ENCODE measurements at places on chromosomes 13 and 19. TPM values are rescaled to one million over a fixed set of nuclear protein-coding genes. Genes with fewer than 3 reads are reported as not detected.

DNA sequence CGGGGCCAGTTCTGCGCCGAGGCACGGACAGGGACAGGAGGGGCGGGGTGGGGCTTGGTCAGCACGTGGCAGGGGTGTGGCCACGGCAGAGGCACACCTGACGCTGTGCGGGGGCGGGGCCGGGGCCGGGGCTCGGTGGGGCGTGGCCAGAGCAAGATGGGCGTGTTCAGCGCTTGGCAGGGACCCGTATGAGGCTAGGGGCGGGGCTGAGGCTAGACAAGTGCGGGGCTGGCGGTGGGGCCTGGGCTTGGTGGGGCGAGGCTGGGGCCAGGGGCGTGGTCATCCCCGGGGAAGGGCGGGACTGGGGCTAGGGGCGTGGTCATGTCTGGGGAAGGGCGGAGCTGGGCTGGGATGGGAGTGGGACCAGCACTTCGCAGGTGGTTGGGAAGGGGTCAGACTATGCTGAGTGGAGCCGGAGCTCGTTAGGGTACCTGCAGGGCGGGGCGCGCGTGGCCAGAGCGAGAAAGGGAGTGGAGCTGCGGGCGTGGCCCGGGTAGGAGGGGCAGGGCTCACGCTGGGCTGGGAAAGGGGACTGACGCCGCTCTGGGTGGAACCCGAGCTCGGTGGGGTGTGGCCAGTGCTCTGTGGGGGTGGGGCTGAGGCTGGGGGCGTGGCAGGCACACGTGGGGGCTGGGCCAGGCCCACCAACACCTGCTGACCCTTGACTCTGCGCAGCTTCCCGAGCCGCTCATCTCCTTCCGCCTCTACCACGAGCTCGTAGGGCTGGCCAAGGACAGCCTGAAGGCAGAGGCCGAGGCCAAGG is 12.8 kb downstream of the POLR2E start:
- DNase-seq = no peak

DNA sequence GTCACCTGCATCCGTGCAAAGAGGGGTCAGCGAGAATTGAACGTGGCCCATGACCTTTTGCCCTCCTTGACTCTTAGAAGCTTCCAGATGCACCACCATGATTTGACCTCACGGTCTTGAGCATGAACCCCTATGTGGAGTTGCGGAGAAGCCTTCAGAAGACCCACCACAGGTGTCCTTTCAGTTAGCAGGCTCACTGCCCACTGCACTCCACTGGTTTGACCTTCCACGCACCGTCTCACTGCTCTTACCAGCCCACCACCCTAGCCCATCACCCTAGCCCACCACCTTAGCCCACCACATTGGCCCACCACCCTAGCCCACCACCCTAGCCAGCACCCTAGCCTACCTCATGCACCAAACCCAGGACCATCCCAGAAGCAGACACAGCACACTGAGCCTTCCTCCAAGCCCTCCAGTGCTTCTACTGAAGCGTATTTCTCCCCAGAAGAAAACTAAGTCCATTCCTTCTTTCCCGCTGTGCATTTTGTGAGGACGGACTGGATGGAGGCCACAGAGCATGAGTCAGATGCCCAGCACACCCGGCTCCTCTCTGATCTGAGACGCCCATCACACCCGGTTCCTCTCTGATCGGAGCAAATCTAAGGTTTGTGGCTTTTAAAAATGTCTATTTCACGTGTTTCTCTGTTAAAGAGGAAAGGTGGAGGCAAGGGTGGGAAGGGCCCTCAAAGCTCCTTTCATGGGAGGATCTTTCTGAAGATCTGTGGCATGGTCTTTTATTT is 45.8 kb downstream of the SOX1 start:
- DNase-seq = peak; percentile 32

DNA sequence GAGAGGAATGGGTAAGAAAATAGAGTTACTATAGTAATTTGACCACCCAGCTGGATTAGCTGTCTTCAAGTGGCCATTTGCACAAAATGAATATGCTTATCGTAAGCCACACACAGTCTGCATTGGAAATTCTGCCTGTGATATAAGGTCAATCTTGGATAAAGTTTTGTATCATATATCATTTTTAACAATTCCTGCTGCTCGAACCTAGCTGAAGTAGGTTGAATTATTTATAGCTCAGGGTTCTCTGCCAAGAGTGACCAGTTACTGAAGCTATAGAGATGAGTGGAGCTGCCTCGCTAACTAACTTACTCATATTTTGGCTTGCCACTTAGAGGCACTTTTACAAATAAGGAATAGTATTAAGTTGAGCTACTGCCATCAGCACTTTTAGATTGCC is 220.9 kb downstream of the RGCC start:
- no peak for DNase-seq

DNA sequence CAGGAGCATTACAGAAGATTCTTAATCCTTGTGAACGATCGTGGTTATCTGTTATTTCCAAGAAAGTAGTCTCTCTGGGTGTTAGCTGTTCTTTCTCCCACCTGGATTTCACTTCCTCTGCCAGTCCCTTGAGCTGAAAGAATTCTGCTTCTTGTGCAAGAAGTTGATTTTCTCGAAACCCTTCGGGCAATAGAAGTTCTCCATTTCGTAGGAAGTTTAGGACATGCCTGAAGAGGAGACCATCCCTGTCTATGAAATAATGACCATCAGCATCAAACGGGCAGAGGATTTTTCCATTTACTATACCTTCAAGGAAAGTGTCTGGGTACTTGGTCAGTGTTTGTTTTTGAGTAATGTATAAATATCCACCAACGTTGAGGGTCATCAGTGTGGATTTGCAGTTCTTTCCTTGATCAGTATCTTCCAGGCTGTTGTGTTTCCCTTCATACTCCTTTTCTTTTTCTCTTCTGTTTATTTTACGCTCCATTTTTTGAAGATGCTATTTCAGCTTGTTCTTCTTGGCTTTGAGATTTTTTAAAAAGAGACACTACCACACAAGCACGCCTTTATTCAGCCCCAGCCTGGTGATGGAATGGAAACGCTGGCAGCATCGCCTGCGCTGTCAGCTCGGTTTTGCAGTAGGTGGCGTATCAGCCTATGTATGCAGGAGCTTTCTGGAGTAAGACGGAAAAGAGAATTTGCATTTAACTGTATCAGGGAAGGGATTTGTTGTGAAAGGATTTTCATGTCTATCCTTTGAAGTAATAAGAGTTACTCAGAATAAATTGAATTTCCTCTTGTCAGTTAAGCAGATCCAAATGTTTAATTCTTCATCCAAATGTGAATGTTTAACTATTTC is 6.5 kb downstream of the KCTD4 start:
- no peak for DNase-seq

GRCh38 chr13:88585861-88586260 is 914.7 kb downstream of the SLITRK5 start:
- DNase-seq = no peak

DNA sequence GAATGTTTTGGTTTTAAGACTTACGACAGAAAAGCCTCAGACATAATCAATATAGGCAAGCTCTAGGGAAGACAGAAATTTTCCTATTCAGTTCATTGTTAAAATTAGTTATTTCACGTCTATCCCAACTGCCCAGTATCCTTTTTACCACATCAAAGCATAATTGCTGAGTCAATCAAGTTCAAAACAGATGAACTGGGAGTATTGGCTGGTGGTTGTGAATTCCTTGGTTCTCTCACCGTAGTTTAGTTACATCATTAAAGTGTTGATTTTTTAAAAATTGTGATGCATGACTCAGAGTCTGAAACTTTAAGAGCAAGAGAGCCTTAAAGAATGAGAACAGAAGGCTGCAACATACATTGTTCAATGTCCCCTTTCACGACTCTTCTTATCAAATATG is 143.3 kb upstream of the FREM2 start:
- DNase-seq = no peak

GRCh38 chr13:46831588-46832194 is 34.7 kb upstream of the ESD start:
- no peak for DNase-seq

GRCh38 chr19:2590630-2591399 is 111.7 kb downstream of the GNG7 start:
- DNase-seq = no peak

DNA sequence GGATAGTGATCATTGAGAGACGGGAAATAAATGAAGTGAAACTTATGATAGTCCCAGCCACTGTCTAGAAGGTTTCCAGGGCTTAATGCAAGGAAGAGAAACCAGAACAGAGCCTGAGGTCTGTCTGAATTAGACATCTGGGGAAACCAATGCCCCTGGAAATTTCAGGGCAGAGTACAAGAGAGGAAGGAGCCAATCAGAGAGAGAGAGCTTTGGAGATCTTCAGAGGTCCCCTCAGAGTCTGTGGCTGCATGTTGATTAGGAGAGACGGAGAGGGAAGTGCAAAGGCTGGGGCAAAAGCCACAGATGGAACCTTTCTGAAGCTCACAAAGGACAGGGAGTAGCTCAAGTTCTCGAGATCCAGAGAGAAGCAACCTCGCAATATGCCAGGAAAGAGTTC is 378.0 kb downstream of the DNAJC15 start:
- no peak for DNase-seq

- no peak for DNase-seq
Measured at GRCh38 chr19:20669263-20669662, 7.9 kb upstream of the ZNF626 start.

DNA sequence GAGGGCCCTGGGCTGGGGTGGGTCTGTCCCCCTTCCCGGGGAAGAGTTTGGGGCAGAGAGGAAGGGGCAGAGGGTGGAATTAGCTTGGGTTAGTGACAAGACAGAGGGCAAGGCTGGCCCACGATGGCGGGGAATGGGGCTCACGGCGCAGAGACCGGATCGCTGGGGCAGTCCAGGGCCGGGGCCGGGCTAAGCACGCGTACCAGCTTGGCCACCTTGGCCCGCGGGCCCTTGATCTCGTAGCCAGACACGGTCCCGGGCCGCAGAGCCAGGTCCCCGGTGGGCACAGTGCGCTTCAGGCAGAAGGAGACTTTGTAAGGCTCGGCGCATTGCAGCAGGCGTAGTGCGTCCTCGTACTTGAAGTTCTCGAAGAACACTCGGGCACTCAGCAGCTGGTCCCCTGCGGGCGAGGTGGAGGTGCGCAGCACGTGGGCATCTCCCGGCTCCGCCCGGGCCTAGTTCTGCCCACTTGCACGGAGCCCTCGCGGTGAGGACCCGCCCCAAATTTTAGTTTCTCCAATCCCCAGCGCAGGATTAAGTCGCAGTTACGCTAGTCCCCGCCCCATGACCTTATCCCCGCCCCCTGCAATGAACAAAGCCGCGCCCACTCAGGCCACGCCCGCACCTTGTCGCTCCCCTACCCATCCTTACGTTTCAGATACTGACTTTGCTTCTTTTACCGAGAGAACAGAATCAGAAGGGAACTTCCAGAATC is 8.6 kb upstream of the HIPK4 start:
- no peak for DNase-seq

GRCh38 chr19:873084-873483 is 13.6 kb downstream of the CFD start:
- no peak for DNase-seq

DNA sequence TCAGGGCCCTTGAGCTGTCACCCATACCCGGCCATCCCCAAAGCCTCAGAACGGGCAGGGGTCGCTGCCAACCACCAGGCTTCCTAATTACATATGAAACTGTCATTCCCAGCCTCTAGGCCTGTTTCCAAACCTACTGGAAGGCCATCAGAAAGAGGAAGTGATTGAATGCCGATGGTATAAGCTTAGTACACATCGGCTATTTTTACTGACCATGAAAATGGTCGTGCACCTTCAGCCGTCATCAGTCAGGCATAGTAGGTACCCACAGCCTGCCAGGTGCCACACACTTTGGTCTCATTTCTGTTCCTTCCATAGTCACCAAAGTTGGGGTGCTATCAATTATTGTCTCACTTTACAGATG is 10.2 kb downstream of the KRI1 start:
- DNase-seq = no peak

The TNFSF11 gene
- total RNA-seq = not detected

The GATAD2A gene
- 88.8 TPM for total RNA-seq
